Stimulated activated CD4-positive, alpha-beta T cell treated with anti-CD3 and anti-CD28 coated beads, Interleukin-12 subunit alpha, Interleukin-12 subunit beta, amount 100 ng/mL, for 24 hours (primary cell): ENCODE measurements at places on chromosomes 16 and 17.

- DNase-seq = no peak
Observed at GRCh38 chr17:66430846-66431795, 128.7 kb downstream of the PRKCA start.

DNA sequence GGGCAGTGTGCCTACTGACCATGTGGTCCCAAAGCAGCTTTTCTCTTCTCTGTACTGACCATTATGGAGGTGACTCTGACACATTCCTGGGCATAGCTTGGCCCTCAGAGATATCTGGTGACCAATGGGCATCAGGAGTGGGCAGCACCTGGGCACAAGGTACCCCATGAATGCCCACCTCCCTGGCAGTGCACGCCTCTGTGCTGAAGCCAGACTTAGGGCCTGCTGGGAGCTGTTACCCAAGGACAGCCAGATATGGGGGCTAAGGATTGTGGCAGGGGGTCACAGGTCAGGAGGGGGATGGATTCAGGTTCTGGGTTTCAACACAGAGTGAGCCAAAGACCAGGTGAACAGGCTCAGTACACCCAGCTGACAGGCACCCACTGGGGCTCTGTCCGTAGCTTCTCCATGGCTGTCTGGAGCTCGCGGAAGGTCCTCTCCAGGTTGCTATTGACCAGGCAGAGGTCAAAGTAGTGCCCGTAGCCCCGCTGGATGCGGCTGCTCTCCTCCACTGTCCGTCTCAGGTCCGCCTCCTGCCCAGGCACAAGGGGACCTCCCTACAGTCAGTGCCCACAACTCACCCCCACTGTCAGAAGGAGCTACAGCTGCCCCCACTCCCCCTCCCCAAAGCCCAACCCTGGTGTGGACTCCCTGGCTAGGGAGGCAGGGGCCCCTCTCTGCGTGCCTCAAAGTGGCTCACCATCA lies 29.7 kb downstream of the MPP2 start:
- DNase-seq = no peak

DNA sequence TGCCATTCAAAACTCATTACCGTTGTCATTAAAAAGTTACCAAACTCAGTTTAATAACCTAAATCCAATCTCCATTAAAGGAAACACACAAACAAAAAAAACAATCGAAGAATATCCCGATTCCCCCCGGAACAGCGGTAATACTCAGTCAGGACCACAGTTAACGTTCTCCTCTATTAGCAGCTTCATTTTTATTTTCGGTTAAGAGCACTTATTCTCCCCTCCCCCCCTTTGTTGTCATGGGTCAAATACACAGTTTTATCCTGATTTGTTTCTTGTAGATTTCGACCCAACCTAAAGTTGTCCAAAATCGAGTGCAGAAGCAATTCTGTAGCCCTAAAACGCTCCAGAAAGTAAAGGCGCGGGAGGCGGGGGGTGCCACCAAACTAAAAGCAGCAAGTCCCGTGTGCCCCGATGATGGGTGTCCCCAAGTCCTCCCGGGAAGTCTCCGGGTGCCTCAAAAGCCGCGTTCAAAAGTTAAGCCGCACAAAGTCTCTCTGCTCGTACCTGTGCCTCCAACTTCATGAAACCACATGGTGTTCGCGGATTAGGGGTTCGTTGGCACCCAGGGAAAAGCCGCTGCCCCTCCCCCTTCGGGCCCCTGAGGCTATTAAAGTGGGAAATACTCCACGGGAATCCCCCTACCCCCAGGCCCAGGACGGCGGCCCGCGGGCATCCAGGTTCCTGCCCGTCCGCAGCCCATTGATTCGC lies 996 bp downstream of the SUMO2 start:
- no peak for DNase-seq

DNA sequence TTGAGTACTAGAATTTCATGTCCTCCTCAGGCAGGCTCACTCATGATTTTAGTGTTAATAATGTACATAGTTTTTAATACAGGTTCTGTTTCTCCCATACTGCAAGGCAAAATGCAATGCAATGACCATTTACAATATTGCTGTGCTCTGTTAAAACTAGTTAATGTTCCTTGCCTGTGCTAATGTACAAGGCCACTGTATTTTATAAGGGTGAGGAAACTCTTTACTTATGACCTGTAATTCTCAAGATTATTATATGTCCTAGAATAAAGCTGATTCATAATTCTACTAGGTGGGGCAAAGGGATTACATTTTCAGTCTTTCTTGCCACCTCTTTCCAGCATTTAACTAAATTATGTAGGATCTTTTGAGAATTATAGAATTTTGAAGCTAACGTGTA lies 19.4 kb downstream of the TMIGD1 start:
- DNase-seq = no peak

DNA sequence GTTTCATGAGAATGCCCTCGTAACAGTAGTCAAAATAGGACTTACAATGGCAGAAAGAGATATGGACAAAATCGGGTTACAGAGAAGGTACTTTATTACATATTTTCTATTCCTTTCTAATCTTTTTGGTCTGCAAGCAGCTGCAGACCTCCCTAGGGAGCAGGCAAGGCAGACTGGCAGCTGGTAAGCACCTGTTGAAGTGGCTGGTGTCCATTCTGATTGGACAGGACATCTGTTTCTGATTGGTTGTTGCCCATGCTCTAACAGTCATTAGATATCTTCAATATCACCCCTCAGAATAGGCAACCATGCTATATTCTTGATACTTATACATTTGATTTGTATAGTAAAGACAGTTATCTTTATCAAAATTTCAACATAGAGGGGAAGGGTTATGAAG lies 606.3 kb downstream of the KCNJ2 start:
- DNase-seq = no peak

DNA sequence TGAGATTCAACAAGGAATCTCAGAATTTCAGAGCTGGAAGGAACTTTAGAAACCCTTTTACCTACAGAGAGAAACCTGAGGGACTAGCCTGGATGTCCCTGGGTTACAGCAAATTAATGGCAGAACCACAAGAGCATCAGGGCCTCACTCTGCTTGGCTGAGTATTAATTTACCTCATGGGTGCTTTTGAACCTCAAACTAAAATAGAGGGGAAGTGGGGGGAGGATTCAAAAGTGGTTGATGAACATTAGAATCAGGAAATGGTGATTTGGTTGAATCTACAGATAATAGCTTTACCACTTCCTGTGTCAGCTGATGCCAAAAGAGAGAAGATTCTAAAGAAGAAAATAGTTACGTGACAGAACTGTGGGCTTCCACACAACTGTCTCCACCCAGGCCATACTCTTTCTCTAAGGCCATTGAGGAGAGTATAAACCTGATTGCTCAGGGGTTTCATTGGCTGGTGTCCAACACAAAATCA lies 11.3 kb upstream of the SKAP1 start:
- no peak for DNase-seq

- peak; percentile 52 for DNase-seq
Observed at GRCh38 chr17:49851387-49852291, 3.8 kb upstream of the TAC4 start.

DNA sequence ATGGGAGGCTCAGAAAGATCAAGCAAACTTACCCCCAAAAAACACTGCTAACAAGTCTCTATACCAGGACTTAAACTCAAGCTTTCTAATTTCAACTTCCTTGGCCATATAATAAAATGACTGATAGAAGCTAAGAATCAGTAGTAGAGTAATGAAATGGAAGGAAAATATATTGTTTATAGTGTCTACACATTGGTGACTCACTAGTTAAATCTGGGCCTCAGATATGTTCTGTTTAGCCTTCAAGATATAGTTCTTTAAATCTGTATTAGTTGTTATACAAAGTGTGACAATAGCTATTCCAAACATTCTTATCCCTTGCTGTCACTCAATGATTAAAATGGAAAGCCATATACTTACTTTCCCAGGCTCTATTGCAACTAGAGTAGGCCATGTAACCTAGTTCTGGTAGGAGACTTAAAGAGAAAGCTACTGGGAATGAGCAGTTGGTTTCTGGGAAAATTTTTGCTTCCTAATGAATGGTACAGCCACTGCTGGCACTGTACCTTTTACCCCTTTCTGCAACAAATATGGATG lies 18.3 kb downstream of the SSH2 start:
- no peak for DNase-seq

DNA sequence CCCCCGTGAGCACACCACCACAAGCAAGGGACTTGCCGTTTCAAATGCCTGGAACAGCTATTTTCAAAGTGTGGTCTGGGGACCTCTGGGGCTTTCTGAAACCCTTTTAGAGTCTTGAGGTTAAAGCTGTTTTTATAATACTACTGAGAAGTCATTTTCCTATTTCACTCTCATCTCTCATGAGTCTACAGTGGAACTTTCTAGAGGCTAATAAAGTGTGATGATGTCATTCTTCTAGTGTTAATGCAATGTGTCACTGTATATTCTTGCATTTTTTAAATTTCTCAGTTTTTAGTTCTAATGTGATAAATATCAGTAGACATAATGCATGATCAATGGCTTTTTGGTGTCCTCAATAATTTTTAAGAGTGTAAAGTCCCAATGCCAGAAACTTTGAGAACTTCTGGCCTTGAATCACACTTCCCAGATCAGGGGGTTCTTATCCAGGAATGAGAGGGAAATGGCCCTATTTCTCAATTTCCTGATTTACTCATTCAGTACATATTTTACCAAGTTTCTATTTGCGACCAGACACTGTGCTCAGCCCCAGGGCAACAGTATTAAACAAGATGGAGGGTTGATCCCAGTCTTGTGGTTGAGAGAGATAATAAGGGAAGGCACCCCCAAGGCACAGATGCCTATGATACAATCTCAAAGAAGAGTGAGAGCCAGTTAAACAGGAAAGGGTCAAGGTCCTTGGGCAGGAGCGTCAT lies 444.0 kb downstream of the HS3ST3B1 start:
- DNase-seq = no peak

DNA sequence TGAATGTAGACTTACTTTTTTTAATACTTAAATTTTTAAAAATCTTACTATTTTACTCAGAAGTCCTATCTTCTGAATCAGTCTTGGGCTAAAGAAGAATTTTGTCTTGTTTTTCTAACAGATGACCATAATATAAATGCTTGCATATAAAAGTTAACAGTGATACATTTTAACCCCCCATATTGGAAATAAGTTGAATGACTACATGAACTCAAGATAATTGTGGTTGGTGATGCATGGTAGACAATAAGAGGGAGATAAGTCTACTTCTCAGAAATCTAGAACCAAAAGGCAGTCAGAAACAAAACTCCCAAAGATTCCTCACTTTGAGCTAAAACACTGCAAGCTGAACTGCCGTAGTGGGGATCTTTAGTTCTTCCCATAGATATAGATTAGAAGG lies 868.4 kb upstream of the SOX9 start:
- no peak for DNase-seq

DNA sequence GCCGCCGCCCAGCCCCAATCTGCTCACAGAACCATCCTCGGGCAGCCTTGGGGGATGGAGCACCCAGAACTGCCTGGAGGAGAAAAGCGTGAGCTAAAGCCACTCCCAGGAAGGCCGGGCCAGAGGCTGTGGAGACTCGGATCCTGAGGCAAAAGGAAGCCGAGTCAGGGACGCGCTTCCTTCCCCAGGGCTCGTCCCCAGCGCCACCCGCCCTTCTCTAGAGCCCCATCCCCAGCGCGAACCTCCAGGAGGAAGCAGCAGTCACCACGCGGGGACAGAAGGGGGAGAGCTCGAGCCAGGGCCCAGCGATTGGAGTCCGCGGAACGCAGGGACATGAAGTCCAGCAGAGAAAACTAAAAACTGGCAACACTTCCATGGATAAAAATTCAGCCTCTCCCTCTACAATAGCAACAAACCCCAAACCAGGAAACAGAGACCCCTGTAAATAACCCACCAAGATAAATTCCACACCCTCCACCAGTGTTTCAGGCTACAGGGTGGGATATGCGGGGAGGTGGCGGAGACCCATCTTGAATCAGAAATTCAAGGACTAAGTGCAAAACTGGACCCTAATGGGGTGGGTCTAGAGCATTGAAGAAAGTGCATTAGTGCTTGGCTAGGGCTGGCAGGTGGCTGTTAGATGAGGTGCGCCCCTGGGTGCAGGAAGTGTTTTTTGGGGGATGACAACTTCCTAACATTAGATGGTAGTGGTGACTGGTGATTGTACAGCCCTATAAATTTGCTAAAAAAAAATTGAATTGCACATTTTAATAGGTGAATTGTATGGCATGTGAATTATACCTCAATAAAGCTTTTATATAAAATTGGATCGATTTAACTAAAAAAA lies 116.1 kb upstream of the METRNL start:
- DNase-seq = peak; percentile 20

GRCh38 chr16:56363781-56364565 lies 61.4 kb downstream of the AMFR start:
- no peak for DNase-seq

- DNase-seq = no peak
Observed at GRCh38 chr17:80885947-80886582, 105.6 kb upstream of the CHMP6 start.

- DNase-seq = no peak
Observed at GRCh38 chr16:49884033-49885015, 28.4 kb upstream of the ZNF423 start.

DNA sequence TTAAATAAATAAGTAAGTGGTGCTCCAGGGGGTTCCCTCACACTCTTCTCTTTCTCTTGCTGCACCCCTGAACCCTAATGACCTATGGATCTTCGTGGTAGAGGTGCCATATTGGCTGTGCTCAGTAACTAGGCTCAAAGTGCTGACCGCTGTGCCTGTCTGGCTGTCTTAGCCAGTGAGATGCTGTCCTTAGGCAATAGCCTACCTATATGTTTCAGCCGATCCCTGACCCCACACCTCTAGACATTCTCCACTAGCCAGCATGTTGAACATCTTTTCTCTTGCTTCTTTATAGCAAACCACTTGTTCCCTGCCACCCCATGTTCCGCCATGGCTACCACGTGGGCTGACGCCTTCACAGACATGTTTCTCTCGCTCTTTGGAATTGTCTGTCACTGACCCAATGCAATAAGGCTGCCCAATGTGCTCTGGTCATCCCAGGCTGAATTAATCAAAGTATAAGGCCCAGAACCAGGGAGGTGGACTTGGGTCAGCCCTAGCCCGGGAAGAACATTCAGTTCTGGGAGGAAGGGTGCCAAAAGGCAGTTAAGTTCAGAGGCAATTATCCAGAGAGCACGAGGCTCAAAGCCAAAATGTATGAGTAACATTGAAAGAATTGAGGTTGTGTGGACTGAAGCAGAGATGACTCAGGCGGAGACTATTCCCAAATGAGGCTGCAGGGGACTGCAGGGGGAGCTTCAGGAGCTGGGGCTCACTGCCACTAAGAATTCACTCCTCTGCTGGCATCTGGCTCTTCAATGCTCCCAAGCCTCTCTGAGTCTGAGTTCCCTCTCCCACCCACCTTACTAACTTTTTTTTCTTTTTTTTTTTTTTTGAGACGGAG lies 28.7 kb upstream of the TNRC6A start:
- DNase-seq = no peak
